ENCODE measurements at places on chromosomes 13 and 19.

- DNase-seq = no peak
These were observed 41.2 kb downstream of the CPAMD8 start for GRCh38 chr19:16985403-16985802.

DNA sequence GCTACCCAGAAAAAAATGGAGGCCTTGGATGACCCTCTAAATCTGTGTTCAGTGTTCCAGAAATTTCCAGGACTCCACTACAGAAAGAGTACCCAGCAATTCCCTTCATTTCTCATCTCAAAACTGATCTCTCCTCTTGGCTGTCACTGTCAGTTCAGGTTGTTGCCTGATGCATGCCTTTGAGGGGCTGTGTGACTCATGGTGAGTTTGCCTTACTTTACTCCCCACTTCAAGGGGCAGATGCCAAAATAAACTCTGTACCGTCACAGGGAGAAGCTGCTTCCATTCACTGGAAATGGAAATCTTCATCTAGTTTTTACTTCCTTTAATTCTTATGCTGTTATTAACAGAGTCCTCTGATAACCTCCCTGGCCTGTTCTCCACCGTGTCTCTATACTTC is 1075.0 kb downstream of the DIAPH3 start:
- peak; percentile 86 for DNase-seq

GRCh38 chr13:74554569-74555275 is 420.5 kb upstream of the KLF12 start:
- DNase-seq = no peak

GRCh38 chr19:38838208-38838985 is 6.8 kb upstream of the ECH1 start:
- no peak for DNase-seq

DNA sequence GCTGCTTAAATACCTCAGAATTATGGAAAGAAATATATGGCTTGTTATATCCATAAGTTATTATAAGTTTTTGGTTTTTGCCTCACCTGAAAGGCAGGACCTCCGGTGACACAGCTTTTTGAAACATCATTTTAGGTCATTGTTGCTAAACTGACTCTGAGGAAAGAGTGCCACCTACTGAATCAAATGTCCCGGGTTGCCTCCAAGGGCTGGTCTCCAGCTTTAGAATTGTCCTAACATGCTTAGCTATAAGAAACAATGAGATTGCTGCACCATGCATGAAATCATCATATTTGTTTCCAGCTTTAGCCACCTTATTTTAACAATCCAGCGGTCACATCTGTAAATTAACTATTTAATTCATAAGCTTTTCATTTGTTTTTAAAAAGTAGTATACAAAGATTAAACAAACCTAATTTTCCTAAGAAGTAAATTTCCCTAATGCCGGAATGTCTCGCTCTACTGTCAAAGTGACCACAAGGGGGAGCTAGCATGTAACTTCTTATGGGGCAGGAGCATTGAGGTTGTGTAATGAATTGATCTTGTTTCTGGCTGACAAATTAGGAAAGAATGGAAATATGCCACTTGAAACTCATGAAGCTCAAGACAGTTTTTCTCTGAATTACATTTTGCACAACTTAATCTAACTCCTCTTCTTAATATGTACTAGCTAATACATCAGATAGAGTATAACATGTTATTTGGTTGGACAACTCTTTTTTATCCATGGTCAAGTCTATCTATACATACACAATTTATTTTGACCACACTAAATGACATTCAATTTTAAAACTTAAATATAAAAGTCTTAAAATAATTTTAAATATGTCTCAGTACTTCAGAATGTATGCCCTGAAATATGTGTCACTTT is 6.7 kb upstream of the PCDH17 start:
- peak; percentile 55 for DNase-seq

Measured in HT1080 (cell line).